ENCODE measurements at places on chromosomes 12 and 14.

DNA sequence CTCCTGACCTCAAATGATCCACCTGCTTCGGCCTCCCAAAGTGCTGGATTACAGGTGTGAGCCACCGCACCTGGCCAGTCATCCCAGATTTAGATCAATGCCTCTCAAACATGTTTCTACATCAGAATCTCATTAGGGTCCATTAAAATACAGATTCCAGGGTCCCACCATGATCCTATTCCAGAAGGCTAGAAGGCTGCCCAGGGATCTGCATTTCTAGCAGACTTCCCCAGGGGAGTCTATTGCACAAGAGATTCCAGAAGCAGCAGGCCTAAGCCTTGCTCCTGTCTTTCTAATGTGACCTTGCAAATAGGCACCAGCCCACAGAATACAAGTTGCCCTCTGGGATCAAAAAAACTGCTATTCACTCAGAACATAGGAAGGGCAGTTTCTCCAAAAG, 81.5 kb downstream of the SCARB1 start:
- DNase-seq, result no peak

- no peak for DNase-seq
These were observed 114.0 kb downstream of the GALC start for GRCh38 chr14:87878959-87879358.

- DNase-seq, result no peak
These were observed 10.2 kb downstream of the GSKIP start for GRCh38 chr14:96373538-96373937.

GRCh38 chr12:50953047-50953446, 703 bp downstream of the HIGD1C start:
- DNase-seq, result no peak

DNA sequence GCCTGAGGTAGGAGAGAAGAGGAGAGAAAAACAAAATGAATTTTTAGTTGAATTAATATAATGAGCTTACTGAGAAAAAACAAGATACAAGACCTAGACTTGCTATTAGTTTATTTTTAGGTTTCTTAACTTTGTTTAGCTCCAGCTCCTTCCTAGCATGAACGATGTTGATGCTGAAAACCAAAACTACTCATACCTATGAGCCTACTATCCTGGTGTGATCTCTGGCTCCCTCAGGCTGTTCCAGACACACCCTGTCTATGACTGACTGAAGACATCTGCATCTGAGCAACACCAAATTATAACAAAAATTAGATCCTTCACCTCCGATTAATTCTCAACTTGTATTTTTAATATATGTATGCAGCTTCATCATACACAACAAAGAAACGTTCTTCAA, 190.4 kb downstream of the SLC5A8 start:
- no peak for DNase-seq

DNA sequence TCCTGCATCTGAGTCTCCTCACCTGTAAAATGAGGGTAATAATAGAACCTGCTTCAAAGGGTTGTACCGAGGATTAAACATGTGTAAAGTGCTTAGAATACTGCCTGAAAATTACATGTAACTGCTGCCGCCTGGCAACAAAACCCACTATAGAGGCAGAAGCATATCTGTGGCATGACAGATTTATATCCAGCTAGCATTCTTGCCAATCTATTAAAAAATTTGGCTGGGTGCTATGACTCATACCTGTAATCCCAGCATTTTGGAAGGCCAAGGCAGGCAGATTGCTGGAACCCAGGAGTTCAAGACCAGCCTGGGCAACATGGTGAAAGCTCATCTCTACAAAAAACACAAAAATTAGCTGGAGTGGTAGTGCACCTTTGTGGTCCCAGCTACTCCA, 16.4 kb upstream of the KSR2 start:
- DNase-seq, result no peak

- no peak for DNase-seq
These were observed 31.3 kb upstream of the GSC start for GRCh38 chr14:94801225-94801624.

- no peak for DNase-seq
These were observed 20.9 kb downstream of the ACTR6 start for GRCh38 chr12:100221523-100221922.

DNA sequence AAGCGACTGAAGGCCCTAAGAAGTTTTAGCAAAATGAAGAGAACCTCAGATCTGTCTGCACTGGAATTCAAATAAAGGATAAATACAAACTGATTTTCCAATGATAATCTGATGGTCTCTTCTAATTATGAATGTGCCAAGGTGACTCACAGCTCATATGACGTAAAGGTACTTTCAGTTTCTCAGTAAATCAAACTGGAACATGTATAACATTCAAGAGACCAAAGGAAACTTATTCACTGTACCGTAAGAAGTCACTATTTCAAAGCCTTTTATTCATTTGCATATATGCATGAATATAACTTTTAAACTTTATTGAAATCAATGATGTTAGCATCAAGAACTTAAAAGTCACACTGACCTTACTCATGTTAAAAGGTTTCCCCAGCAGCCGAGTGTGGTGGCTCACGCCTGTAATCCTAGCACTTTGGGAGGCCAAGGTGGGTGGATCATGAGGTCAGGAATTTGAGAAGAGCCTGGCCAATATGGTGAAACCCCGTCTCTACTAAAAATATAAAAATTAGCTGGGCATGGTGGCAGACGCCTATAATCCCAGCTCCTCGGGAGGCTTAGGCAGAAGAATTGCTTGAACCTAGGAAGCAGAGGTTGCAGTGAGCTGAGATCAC, 52.2 kb downstream of the ATXN2 start:
- DNase-seq, result no peak

DNA sequence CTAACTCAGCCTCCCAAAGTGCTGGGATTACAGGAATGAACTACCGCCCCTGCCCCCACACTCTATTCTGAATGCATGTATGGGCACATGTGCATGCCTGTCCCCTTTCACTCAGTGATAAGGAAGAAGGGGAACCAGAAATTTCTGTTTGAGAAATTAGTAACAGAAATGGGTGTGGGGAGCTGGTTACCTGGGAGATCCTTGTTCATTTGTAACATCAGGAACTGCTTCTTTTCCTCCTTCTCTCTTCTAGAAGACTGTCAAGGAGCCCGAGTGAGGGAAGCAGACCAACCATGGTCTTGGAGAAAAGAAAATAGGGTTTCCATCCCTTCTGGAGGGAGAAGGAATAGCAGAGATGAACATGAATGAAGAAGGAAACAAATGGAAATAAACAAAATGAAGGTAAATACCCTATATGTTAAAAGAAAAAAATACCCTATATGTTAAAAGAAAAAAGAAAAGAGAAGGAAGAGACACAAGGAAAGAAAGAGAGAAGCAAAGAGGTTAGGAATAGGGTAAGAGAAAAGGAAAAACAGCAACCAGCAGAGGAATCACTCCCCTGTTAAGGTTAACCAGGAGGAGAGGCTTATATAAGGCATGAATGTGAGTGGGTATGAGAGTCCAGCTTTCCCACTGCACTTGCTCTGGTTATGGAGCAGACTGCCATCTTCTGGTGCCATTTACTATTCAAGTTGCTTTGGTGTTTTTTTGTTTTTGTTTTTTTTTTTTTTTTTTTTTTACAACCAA, 3.3 kb downstream of the PPP1R3E start:
- no peak for DNase-seq

- DNase-seq, result no peak
These were observed 27.8 kb upstream of the GPR132 start for GRCh38 chr14:105093038-105093430.

- DNase-seq, result no peak
These were observed 100.0 kb upstream of the ARHGAP5 start for GRCh38 chr14:31977001-31977556.

Data from GM04503 (cell line).